ENCODE measurements at places on chromosomes 1 and 21.

DNA sequence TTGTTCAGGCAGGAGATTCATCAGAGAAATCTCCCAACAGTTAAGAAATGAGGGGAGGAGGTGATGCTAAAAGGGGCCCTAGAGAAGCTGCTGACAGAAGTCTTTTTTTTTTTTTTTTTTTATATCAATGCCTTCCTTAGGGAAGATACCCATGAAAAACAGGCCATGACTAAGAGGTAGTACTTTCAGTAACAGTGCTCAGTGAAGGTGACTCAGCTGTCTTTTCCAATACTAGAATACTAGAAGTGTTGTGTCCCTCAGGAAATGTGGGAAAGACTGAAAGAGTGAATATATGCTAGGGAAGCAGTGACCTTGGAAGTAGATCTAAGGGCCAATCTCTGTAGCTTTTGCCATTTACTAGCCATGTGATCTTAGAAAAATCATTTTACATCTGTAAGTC lies 52.4 kb upstream of the SLFNL1 start:
- DNase-seq = no peak

- DNase-seq = no peak
Observed at GRCh38 chr1:29650041-29650400, 413.7 kb downstream of the PTPRU start.

GRCh38 chr21:14530592-14530991 lies 15.5 kb downstream of the SAMSN1 start:
- DNase-seq = no peak

GRCh38 chr1:33329600-33330305 lies 8.9 kb upstream of the A3GALT2 start:
- DNase-seq = no peak

- no peak for DNase-seq
Observed at GRCh38 chr1:41673806-41674205, 189.3 kb upstream of the EDN2 start.

GRCh38 chr1:2233997-2234761 lies 6.1 kb downstream of the SKI start:
- no peak for DNase-seq

- DNase-seq = no peak
Observed at GRCh38 chr1:33387625-33388024, 43.3 kb downstream of the PHC2 start.

DNA sequence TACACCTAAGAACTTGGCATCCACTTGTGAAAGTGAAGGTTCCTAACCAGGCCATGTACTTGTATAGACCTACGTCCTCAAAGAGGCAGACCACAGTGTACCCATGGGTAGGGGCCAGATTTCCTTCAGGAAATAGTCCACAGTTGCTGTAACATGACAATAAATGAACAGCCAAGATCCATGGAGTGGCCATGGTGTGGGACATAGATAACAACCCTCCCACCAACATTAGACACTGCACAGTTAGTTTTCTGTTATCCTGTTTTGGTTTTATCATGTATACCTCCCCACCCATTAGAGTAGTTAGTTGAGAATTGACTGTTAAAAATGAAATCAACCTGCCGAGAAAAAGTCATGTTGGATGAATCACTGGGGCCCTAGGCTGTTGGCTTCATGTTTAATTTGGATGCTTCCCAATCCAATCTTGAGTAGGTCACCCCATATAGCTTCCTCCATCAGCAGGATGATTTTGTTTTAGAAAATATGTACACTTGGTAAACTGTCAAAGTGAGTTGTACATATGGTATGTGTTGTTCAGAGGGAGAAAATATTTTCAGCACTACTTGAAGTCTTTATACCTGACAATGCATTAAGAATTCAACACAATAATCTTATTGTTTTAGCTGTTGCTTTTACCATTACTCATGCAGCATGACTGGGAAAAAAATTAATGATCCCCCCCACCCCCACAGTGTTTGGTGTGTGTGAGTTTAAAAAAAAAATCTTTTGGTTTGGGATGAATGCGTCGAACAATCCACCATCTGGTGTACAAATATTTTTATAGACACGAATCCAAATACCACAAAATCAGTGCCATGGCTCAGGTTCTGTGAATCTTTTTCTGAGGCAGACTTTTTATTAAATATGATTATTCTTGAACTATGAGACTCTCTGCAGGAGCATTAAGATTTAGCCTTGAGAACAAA lies 88.3 kb upstream of the ARHGAP29 start:
- no peak for DNase-seq

DNA sequence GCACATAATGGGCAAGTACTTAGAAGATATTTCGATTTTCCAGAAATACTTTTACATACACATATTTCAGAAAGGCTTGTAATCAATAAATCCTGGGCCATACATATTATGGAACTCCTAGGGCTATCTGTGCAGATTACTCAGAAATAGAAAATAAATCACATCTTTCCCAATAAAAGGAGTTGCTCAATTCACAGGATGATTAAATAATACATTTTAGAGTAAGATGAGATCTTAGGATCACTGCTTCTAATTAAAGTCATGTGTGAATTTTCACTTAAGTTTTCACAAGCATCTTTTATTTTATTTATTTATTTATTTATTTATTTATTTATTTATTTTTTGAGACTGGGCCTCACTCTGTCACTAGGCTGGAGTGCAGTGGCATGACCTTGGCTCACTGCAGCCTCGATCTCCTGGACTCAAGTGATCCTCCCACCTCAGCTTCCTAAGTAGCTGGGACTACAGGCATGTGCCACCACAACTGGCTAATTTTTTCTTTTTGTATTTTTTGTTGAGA lies 144.2 kb downstream of the HIVEP3 start:
- no peak for DNase-seq

DNA sequence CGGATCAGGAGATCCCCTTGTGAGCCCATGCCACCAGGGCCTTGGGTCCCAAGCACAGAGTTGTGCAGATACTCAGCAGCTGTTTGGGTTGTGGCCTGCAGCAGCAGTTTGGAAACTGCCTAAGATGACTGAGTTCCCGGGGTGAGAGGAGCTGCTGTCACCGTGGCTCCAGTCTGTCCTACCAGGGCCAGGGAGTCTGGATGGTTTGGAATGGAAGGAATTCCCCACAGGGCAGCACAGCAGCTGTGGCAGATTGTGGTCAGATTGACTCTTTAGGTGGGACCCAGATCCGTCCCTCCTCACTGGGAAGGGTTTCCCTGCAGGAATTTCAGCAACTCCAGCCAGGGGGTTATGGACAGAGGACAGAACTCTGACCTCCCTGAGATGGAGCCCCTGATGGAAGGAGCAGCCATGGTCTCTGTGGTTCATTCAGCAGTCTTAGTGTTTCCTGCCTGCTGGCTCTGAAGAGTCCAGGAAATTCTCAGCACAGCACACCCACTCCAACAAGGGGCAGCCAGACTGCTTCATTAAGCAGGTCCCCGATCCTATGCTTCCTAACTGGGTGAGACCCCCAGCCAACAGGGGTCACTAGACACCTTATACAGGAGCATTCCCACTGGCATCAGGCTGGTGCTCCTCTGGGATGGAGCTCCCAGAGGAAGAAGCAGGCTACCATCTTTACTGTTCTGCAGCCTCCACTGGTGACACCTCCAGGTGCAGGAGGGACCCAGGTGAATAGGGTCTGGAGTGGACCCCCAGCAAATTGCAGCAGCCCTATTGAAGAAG lies 51.5 kb upstream of the TNFSF4 start:
- no peak for DNase-seq

DNA sequence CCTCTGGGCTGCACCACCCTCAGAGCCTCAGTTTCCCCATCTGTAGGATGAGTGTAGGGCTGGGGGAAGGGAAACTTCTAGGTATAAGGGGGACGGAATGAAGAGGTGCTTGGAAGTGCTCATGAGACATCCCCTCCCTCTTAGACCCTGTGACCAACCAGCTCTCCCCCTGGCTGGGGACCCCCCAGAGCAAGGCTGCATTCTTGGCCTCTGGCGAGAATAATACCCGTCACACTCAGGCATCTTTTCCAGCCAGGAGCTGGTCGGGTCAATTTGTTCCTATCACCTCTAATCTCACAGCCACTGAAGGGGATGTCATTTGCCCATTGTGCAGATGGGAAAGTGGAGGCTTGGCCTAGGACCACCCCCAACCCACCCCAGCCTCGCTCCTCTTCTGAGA lies 443.0 kb downstream of the PTPRU start:
- no peak for DNase-seq

DNA sequence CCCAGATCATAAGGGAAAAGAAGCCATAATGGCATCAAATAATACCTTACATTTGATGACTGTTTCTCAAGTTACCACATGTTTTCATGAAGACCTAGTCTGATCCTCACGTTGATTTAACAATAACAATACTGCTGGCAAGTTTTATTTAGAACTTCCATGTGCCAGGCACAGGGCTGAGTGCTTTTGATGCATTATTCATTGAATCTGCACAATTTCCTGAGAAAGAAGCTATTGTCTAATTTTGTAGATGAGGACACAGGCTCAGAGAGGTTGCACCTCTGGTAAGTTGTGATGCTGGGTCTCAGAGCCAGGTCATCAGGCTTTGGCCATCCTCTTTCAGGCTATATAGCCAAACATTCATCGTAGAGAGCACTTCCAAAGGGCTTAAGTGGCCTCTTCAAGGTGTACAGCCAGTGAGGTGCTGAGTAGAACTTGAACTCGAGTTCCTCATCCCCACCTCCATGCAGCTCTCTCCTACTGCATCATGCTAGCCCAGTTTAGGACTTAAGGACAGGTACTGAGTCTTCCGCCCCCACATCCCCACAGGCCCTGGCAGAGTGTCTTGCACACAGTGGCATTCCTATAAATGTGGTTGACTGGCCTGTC lies 8.3 kb upstream of the PEF1 start:
- no peak for DNase-seq

GRCh38 chr1:205458777-205459566 lies 3.1 kb upstream of the BLACAT1 start:
- DNase-seq = peak; percentile 65

GRCh38 chr1:10399444-10399941 lies 629 bp downstream of the PGD start:
- DNase-seq = peak; percentile 18

- DNase-seq = no peak
Observed at GRCh38 chr21:19123053-19123452, 719.5 kb upstream of the TMPRSS15 start.

DNA sequence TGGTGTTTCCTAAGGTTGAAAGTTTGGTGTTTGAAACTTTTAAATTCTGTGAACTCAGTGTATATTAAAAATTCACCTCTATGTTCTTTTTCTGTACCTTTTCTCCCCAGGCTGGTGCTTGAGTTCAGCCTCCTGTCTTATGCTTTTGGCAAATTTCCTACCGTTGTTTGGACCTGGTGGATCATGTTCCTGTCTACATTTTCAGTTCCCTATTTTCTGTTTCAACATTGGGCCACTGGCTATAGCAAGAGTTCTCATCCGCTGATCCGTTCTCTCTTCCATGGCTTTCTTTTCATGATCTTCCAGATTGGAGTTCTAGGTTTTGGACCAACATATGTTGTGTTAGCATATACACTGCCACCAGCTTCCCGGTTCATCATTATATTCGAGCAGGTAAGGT lies 24.9 kb upstream of the AXDND1 start:
- no peak for DNase-seq
